Stimulated activated CD8-positive, alpha-beta memory T cell treated with anti-CD3 and anti-CD28 coated beads, Interleukin-2, amount 100 ng/mL, for 1 hour (primary cell): ENCODE measurements at places on chromosomes 7 and 10.

GRCh38 chr7:24283554-24283896 lies 465 bp upstream of the NPY start:
- DNase-seq: no peak

- DNase-seq: no peak
These were observed 109.5 kb upstream of the KCND2 start for GRCh38 chr7:120163449-120163848.

- no peak for DNase-seq
These were observed 1.5 kb downstream of the USP54 start for GRCh38 chr10:73589563-73590126.

GRCh38 chr10:44949915-44950314 lies 9.7 kb upstream of the RASSF4 start:
- no peak for DNase-seq

GRCh38 chr7:29035044-29035740 lies 77.1 kb upstream of the TRIL start:
- no peak for DNase-seq

- no peak for DNase-seq
These were observed 65.8 kb downstream of the APBB1IP start for GRCh38 chr10:26503911-26504310.

DNA sequence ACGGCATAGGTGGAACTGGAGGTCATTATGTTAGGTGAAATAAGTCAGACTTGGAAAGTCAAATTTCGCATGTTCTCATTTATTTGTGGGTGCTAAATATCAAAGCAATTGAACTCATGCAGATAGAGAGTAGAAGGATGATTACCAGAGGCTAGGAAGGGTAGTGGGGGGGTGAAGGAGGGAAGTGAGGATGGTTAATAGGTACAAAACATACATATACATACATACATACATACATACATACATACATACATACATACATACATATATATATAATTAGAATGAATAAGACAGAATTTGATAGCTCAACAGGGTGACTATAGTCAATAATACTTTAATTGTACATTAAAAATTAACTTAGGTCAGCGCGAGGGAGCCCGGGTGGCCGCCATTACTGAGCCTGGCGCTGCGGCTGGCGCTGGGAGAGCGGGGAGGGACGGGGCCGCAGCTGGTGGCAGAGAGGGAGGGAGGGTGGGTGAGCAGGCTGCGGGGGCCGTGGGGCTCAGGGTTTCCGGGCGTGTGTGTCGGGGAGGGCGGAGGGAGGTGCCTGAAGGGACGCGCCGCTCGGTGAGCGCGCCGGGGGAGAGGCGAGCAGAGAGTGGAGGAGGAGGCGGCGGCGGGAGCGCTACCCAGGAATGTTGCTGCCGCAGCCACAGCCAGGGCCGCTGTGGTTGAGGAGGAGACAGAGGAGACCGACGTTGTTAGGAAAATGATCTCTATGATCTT lies 85.8 kb upstream of the EGFR start:
- DNase-seq: no peak

DNA sequence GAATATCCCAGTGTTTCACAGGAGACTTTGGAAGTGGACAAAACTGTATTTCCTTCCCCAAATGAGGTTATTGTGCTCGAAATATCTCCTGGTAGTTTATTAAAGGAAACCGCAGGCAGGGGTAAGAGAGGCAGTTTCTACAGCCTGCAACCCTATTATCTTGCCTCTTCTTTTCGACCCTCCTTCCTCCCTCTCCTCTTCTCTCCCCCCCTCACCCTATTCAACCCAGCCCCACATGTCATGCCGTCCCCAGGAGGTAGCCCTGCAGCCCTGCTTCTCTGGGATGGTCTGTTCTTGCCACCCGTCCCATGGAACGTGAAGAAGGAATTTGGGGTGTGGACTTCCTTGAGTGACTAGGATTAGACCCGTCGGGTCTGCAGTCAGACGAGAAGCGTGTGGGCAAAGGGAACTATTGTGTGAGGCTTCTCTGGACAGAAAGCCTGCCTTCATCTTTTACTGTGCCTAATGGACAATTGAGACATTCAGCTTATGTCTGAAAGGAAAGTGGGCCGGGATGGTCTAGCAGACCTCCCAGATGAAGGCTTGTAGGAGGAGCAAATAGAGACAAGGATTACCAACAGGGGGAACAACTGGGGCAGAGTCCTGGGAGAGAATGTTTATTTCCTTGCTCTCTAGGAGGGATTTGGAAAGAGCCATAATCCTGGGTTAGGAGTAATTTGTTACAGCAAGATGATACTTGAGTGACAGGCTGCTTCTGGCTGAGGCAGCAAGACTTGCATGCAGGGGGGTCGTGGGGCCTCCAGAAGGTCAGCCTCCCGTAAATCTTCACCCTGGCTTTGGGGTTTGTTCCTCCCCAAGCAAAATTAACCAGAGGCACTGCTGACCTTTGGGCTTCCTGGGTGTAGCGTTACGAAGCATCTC lies 77.8 kb downstream of the TCF7L2 start:
- no peak for DNase-seq

DNA sequence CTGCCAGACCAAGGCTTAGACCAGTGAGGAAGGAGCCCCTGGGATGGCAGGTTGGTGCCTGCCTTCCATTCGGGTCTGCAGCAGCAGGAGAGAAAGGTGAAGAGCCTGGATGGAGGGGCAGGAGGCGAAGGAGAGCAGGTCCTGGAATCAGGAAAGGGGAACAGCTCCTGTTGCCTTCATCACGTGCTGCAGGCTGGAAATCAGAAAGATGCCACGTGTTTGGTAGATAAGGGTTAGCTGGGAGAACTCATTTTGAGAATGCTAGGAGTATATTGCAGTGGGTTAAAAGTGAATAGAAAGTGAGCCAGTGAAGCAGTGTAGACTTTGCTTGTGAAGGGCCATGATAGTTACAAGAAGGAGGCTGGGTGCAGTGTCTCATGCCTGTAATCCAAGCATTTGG lies 371.8 kb downstream of the PAXIP1 start:
- DNase-seq: no peak

GRCh38 chr10:94042001-94042833 lies 48.5 kb downstream of the PLCE1 start:
- no peak for DNase-seq

DNA sequence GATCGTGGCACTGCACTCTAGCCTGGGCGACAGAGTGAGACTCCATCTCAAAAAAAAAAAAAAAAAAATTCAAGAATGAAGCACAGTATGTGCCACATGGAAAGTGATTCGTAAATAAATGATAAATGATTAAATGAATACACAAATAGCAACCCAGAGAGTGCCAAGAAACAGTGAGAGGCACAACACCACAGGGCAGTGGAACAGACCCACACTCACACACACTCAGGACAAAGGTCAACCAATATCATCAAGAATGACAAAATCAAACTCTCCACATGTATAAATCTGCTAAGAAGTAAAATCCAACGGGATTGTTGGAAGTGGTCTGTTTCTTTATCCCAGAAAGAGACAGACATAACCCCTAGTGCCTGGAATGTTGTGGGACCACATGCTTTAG lies 77.4 kb downstream of the HTR7 start:
- DNase-seq: no peak

GRCh38 chr10:33666686-33667480 lies 332.4 kb upstream of the NRP1 start:
- DNase-seq: no peak

DNA sequence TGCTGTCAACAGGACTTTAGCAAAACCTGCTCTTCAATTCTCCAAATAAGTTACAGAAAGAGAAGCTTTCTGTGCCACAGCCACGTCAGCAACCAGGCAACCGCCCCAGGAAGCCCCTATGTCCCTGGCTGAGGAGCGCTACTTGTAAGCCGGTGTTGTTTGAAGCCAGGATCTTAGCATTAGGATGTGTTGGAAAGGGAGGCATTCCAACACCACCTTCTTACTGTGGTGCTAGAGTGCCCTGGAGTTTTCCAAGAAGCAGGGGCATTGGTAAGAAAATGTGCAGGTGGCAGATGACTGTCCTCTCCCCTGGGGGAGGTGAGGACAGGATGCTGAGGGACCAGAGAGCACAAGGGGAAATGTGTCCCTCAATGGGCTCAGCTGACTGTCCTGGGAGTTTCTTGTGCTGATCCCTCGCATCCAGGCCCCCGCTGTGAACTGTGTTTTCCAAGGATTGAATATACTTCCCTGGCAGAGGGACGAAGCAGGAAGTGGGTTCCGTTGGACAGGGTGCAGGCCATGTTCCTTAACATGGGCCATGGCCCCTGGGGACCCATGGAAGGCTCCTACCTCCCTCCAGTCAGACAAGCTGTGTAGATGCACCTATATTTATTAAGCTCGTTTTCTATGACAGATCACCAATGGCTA lies 139.6 kb upstream of the GDF10 start:
- no peak for DNase-seq

DNA sequence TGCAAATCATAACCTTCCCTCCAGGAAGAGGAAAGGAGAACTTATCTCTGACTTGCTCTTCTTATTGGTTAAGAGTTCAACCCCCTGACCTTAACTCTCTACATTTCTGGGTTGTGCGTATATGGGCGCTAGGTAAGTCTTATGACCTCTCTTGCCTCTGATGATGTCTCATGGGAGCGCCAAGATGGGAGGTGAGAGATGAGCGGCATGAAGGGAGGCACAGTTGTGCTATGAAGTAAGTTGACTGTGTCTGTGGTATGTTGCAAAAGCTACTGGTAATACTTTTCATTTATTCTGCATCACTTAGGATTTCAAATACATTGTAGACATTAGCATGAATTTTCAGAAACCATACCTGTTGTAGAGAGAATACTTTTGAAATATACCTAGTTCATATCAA lies 59.0 kb downstream of the EXOC6 start:
- no peak for DNase-seq

GRCh38 chr10:124086787-124087671 lies 6.4 kb downstream of the CHST15 start:
- no peak for DNase-seq

DNA sequence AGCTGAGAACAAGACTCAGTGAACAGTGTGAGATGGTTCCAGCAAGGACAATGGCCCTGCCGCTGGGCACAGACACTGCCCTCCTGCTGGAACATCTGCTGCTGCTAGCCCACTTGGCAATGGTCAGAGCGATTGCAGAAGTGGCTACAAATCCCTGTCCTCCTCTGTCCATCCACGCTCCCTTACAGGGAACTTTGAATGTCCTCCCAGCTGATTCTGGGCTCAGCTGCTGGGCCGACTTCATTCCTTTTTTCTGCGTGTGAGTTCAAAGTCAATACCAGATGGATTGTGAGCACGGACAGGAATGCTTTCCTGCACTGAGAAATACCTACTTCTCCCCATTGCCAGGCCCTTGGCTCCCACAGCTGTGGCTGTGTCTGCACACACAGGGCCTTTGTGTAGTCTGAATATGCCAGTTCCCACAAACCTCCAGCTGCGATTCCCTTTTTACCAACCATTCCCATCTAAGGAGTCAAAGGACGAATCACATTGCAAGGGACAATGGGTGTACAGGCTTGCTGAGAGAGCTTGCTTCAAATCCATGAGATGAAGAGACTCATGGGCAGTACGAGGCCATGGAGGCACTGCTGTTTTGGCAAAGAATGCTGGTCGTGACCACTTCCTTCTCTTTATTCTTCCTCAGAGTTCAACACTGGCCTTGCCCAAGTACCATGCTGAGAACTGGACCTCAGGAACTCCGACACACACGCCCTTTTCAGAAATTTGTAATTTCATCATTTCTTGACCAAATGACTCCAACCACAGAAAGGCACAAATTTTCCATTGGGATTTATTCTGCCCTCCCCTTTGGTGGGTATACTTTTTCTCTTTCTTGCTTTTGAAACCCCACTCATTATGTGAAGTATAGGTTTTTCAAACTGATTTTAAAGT lies 44.2 kb downstream of the BPGM start:
- DNase-seq: no peak

DNA sequence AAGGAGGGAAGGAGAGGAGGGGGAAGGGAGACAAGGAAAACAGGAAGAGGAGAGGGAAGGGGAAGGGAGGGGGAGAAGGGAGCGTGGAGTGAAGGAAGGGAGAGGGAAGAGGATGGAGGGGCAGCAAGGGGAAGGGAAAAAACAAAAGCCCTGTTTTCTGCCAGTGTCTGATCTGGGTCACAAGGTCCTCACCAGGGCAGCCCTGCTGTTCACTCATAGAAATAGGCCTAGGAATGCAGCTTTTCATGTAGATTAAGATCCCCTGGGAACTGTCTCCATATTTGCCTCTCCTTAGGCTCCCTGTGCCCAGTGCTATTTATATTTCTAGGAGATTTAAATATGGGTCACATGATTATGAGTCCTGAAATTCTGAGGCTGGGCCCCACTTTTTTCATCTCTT lies 790.7 kb downstream of the TNS3 start:
- no peak for DNase-seq

DNA sequence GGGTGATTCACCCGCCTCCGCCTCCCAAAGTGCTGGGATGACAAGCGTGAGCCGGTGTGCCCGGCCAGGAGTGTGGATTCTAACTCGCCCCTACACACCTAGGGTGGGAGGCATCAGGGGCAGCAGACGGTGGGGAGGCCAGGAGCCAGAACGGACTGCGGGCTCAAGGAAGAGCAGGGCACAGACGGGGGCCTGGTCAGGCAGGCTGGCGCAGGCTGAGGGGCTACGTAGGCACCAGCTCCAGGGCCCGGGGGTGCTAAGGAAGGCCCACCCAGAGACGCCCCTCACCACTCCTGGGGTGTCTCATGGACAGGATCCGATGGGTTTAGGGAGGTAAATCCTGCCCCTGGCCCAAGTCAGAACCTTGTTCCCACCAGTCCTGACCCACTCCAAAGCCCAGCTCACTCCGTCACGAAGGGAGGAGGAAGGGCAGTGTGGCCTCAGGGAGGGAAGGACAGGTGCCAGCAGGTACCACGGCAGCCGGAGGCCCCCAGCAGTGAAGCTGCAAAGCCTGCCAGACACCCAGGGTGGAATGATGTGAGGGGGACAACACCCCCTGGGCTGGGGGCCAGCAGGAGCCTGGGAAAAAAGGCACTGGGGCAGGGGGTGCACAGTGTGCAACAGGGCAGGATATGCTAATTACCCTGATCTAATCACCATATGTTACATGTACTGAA lies 251.4 kb downstream of the MAD1L1 start:
- DNase-seq: no peak

GRCh38 chr10:102403115-102403514 lies 7.6 kb downstream of the NFKB2 start:
- no peak for DNase-seq

GRCh38 chr10:62893036-62893435 lies 76.9 kb upstream of the EGR2 start:
- DNase-seq: no peak

GRCh38 chr10:106158241-106158640 lies 1006.3 kb downstream of the SORCS1 start:
- no peak for DNase-seq

GRCh38 chr7:73739387-73739767 lies 775 bp upstream of the ABHD11 start:
- no peak for DNase-seq

DNA sequence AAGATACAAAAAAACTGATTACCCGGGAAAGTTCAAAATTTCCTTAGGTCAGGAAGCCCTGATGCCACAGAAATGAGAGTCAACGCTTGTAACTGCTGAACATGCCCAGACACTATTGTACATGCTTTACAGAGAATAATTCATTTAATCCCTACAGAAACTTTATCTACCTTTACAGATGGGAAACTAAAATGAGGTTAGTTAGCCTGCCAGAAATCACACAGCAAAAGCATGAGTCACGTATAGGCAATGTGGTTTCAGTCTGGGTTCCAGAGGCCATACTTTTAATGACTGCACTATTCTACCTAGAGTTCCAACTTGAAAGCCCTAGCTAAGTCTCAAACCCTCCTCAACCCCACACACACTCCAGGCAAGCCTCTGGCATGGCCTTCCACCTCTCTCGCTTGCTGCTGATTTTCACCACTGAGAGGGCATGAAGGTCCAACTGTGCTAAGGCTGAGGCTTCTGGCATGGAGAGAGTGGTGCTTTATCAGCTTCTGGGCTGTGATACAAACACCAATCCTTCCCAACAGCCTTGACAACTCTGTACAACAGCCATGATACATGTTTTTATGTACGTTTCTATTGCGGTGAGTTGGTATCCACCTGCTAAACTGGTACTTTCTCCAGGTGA lies 1011.2 kb upstream of the GHITM start:
- no peak for DNase-seq
